ENCODE measurements at places on chromosomes 12 and 14.
A peak's percentile ranks its signal among the peaks of the same experiment; 100 is the strongest.

- no peak overlapping the region for H3K4me3 ChIP-seq
- peak overlapping the region; percentile 44 for H3K27ac ChIP-seq
Observed at GRCh38 chr14:77007183-77007974, 21.1 kb downstream of the IRF2BPL start.

- no peak overlapping the region for H3K4me3 ChIP-seq
- no peak for DNase-seq
- H3K4me1 ChIP-seq, result peaks cover 30% of the 10 kb centered on the region
- H3K36me3 ChIP-seq, result peaks cover 44% of the 10 kb centered on the region
- no peak overlapping the region for H3K27ac ChIP-seq
- H3K27me3 ChIP-seq, result no peaks in the 10 kb centered on the region
Observed at GRCh38 chr12:55982319-55982936, 8.6 kb downstream of the RAB5B start.

DNA sequence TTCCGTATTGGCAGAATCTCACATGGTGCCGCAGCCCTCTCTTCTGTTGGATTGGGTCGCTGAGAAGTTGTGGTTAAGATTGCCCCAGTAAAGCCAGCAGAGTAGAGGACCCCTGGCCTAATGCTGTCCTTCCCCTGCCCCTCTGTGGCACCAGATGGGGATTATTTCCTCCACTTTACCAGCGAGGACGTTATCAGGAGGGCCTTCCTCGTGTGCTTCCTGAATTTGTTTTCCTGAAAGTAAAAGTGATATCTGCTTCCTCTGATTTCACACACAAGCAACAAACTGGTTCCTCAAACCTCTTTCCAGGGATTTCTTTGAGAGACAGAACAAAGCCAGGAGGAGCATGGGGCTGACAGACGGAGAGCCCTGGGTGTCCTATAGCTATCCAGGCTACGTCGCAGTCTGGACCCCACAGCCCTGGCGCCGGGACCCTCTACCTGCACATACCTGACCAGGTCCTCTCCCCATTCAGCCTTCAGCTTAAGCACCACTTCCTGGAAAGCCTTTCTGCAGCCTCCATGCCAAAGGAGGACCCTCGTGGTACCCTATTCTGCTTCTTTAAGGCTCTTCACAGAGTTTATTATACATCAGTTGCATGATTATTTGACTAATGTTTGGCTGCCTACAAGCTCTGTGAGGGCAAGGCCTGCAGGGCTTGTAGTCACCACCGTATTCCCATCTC, 314.8 kb upstream of the FKBP4 start:
- peaks cover 6% of the 10 kb centered on the region for H3K36me3 ChIP-seq
- H3K27me3 ChIP-seq, result peaks cover 60% of the 10 kb centered on the region
- H3K27ac ChIP-seq, result no peak overlapping the region
- no peak for DNase-seq
- no peaks in the 10 kb centered on the region for H3K4me1 ChIP-seq
- no peak overlapping the region for H3K4me3 ChIP-seq

DNA sequence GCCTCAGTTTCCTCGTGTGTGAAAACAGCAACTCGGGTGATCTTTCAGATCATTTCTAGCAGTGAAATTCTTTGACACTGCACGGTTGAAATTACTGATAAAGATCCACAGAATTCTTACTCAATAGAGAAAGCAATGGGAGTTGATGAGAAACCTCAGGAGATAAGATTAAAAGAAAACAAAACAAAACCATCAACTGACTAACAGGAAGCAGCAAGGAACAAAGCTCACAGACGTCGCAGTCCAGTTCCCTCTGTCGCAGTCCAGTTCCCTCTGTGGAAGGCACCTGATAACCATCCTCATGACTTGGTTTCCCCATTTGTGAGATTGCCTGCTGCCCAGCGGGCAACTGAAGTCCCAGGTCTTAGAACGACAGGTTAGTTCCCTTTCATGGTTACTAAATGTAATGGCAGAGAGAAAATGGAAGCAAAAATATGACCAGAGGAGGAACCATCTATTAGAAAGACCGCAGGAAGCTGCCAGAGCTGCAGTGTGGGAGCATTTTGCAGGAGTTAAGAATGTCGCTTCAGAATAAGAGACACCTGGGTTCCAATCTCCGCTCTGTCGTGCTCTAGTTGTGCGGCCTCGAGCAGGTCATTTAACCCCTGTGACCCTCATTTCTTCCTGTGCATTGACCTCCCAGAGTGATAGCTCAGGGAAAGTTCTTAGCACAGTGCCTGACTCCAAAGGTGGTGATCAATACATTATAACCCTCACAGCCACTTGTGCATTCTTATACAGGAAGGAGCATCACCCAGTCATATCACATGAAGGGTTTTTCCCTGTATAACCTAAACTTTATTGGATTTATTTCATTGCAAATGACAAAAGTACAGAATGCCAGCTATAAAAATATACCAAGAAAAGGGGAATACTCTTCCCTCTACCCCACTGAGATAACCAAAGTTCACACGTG, 5.1 kb upstream of the MED13L start:
- H3K4me1 ChIP-seq, result peaks cover 8% of the 10 kb centered on the region
- DNase-seq, result no peak
- no peak overlapping the region for H3K4me3 ChIP-seq
- peaks cover 4% of the 10 kb centered on the region for H3K36me3 ChIP-seq
- peaks cover 13% of the 10 kb centered on the region for H3K27me3 ChIP-seq
- no peak overlapping the region for H3K27ac ChIP-seq

- no peak for DNase-seq
- H3K27me3 ChIP-seq, result no peaks in the 10 kb centered on the region
- H3K4me3 ChIP-seq, result no peak overlapping the region
- H3K36me3 ChIP-seq, result no peaks in the 10 kb centered on the region
Observed at GRCh38 chr12:74476234-74476633, 61.4 kb upstream of the ATXN7L3B start.

GRCh38 chr12:111444925-111445725, 39.4 kb downstream of the SH2B3 start:
- H3K36me3 ChIP-seq, result peaks cover 64% of the 10 kb centered on the region
- DNase-seq, result peak; percentile 82
- H3K27me3 ChIP-seq, result no peaks in the 10 kb centered on the region
- H3K27ac ChIP-seq, result peak overlapping the region; percentile 96
- H3K4me3 ChIP-seq, result peak overlapping the region; percentile 84

GRCh38 chr14:61484826-61485584, 163.6 kb downstream of the PRKCH start:
- H3K27me3 ChIP-seq, result no peaks in the 10 kb centered on the region
- peaks cover 61% of the 10 kb centered on the region for H3K4me1 ChIP-seq
- peak overlapping the region; percentile 98 for H3K27ac ChIP-seq
- peaks cover 86% of the 10 kb centered on the region for H3K36me3 ChIP-seq

DNA sequence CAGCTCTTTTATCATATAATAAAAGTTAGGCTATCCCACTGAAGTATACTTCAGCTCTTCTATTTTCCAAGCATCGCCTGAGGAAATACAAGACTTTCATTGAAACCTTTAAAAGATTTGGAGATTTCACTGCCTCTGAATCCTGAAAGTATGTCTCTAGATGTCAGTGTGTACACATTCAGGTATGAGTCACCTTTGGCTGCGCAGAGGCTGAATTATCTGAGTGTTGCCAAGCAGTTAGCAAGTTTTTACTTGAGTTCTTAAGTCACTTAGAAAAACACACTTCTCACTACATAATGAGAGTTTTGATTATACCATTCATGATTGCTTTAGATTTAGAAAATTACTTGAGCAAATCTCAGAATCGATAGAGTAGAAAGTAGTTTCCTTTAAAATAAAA, 210.3 kb downstream of the TMTC2 start:
- no peaks in the 10 kb centered on the region for H3K36me3 ChIP-seq
- H3K27me3 ChIP-seq, result no peaks in the 10 kb centered on the region
- no peaks in the 10 kb centered on the region for H3K4me1 ChIP-seq

GRCh38 chr14:89618811-89619551, 201.9 kb upstream of the FOXN3 start:
- peaks cover 31% of the 10 kb centered on the region for H3K36me3 ChIP-seq
- peaks cover 51% of the 10 kb centered on the region for H3K4me1 ChIP-seq
- peak overlapping the region; percentile 98 for H3K27ac ChIP-seq

DNA sequence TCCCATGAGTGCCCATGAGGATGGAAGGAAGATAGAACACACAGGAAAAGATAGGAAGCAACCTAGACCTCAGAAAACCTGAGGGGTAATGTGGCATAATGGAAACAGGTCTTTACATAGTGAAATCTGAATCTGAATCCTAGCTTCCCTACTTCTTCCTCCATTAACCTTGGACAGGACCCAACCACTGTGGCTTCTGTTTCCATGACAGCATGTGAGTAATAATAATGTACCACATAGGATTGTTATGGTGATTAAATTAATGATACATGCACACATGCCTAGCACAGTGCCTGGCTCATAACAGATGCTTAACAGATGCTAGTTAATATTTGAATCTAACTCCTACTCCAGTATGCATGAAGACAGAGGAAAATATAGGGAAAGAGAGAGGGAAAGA, 11.2 kb downstream of the TTC9 start:
- H3K27ac ChIP-seq, result peak overlapping the region; percentile 94
- H3K4me1 ChIP-seq, result peaks cover 44% of the 10 kb centered on the region
- peaks cover 5% of the 10 kb centered on the region for H3K36me3 ChIP-seq
- H3K4me3 ChIP-seq, result peak overlapping the region; percentile 13
- no peaks in the 10 kb centered on the region for H3K27me3 ChIP-seq

Measured in effector memory CD8-positive, alpha-beta T cell (primary cell).